ENCODE measurements at places on chromosomes 6 and 20. TPM values are rescaled to one million over a fixed set of nuclear protein-coding genes. Genes with fewer than 3 reads are reported as not detected.
A peak's percentile ranks its signal among the peaks of the same experiment; 100 is the strongest.

GRCh38 chr6:148530976-148531375, 188.3 kb downstream of the SASH1 start:
- no peak for DNase-seq

DNA sequence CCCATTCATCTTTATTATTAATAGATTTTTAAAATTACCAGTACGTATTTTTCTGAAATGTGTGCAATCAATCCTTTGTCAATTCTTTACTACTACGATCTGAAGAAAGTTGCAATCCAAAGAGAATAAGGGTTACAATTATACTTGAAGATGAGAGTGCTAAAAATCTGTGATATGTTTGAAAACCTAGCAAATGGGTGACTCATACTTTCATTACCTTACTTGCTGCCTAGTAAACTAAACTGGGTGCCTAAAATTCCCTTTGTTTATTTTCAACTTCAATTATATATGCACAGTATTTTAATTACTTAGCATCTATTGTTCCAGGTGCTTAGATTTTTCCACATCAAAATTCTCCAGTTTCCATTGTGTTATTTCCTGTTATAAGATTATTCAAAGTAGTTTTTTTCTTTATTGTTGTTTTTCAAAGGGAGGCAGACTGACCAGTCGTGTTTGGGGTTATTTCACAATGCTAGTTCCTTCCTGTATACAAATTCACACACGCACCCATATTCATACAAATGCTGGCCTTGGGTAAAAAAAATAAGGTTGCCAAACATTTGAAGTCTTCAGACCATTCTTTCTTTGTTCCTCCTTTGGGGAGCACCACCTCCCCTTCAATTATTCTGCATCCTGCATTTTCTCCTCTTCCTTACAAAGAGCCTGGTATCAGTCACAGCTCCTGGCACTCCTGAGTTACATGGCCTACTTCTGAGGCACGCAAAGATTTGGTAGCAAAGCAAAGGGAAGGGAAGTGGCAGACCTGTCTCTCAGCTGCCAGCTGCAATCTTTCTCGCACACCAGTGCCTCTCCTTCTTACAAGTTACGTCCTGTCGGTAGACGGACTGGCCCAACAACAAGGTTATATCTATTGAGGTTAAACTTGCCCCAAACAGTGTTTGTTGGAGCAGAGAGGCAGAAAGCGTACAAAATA, 16.2 kb upstream of the FAM135A start:
- DNase-seq, result no peak

- no peak for DNase-seq
Measured at GRCh38 chr20:55755411-55755810, 249.9 kb downstream of the CBLN4 start.

- DNase-seq, result no peak
Measured at GRCh38 chr6:6569811-6570164, 18.7 kb upstream of the LY86 start.

Gene LRRC73
- total RNA-seq, result 0.62 TPM

Gene CAGE1
- not detected for total RNA-seq

DNA sequence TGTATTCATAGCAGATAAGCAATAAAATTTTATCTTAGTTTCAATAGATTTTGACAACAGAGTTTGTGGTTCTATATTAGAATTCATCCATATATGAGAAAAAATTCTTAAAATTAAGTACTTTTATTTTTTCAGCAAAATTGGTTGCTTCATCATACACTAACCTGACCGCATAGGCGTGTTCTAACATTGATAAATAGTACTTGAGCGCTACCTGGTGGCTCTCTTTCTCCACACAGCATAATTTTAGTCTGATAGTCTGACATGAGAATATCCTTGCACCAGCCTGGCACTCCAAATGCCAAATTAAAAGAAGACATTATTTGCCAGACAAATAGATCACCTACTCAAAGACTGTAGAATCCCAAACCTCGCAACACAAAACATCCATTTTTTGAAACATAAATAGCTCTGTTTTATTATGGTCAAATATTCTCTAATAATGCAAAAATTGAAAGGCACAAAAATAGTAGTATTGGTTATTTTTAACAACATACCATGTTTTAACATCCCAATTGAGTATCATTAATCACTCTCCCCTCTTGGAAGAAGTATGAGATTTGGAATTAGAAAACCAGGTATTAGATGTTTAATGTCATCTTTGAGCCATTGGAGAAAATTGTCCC, 33.0 kb upstream of the FILIP1 start:
- peak; percentile 44 for DNase-seq

Gene HNF4A
- not detected for total RNA-seq

DNA sequence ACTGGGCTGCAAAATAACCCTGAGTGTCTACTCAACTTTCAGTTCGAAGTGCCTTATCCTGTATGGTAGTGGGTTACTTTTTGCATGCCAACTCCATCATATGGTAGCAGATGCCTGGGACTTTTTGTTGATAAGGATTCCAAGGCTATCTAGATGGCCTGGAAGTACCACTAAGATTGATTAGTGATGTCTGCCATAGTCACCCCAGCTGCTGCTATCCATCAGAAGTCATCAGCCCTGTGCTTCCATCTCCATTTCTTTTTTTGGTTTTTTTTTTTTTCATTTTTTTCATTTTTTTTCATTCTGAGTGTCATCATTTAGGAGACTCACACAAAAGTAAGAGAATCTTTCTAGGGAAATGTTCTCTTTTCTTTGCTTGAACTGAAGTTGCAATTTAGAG, 217.4 kb upstream of the PLCB4 start:
- no peak for DNase-seq

GRCh38 chr6:31582230-31582643, at the start of gene LTB:
Gene LTB, minus strand, starts transcription at chr6:31582424. Its CDS starts 7 bp downstream, at chr6:31582417.
- no peak for DNase-seq

- DNase-seq, result no peak
Measured at GRCh38 chr20:2706688-2707352, 14.2 kb downstream of the EBF4 start.

- DNase-seq, result no peak
Measured at GRCh38 chr6:1820714-1821113, 211.0 kb downstream of the FOXC1 start.

- DNase-seq, result no peak
Measured at GRCh38 chr6:31057426-31058003, 47.2 kb downstream of the MUC22 start.

Gene TNF
- total RNA-seq, result 1.9 TPM

Gene ATP6V1G2
- total RNA-seq, result 1.3 TPM

- no peak for DNase-seq
Measured at GRCh38 chr6:18444111-18444510, 57.0 kb downstream of the RNF144B start.

DNA sequence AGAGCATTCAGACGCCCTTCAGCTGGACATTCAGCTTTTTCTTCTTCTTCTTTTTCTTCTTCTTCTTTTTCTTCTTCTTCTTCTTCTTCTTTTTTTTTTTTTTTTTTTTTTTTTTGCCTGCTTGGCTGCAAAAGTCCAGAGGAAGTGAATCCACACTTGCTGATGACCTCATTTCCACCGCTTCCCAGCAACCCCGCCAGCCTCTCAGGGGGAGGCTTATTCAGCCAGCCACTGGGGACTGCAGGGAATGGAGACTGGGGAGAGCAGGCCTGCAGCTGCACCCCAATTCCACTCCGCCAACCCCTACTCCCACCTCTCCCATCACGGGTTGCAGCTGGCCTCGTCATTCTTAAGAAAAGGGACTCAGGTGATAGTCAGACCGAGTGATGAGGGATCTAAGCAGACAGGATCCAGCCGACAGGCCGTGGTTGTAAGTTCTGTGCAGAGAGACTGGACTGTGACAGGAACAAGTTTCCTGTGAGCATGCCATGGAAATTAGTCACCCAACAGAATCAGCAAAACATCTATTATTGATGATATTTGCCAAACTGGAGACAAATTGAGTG, 59.0 kb upstream of the QKI start:
- peak; percentile 90 for DNase-seq

- no peak for DNase-seq
Measured at GRCh38 chr6:42226645-42227143, 9.0 kb upstream of the MRPS10 start.

Gene MICAL1
- total RNA-seq, result 60.8 TPM

GRCh38 chr20:36144336-36144735, 10.2 kb upstream of the EPB41L1 start:
- no peak for DNase-seq

DNA sequence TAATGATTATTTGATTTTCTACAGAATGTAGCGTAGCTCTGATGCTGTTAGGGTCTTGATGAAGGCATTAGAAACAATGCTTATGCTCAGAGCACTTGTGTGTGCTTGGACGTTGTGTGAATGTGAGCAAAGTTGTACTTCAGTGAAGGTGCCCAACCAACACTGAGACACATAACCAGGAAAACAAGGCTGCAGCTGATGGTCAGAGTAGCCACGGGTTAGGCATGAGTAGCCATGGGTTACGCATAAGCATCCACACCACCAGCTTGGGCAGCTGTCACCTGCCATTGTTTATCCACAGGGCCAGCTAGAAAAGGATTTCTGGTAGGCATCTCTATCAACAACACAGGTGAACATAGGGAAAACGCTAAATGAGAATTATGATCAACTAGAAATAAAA, 326.6 kb downstream of the NRN1 start:
- no peak for DNase-seq

- no peak for DNase-seq
Measured at GRCh38 chr6:64874776-64875175, 832.2 kb downstream of the EYS start.

Gene CLPSL2
- total RNA-seq, result not detected

- DNase-seq, result no peak
Measured at GRCh38 chr6:141123497-141123896, 1009.2 kb upstream of the GJE1 start.

Gene PTGIS
- 351 TPM for total RNA-seq

Gene TNNC2
- not detected for total RNA-seq

DNA sequence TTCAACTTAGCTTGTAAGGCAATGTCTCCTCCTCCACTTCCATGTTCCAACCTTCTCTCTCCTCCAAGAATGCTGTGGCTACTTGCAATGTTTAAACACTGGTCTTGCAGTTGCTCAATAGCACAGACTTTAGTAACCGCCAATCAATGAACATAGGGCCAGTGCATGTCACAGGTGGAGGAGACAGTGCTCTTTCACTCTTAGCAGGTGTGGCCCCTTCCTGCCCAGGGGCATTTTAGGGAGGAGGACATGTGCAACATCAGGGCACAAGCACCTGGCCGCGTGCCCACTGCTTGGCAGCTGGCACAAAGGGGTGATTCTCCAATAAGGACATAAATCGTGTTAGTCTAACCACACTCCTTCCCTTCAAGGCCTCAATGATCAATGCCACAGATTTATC, 41.3 kb downstream of the ADGRF1 start:
- no peak for DNase-seq

DNA sequence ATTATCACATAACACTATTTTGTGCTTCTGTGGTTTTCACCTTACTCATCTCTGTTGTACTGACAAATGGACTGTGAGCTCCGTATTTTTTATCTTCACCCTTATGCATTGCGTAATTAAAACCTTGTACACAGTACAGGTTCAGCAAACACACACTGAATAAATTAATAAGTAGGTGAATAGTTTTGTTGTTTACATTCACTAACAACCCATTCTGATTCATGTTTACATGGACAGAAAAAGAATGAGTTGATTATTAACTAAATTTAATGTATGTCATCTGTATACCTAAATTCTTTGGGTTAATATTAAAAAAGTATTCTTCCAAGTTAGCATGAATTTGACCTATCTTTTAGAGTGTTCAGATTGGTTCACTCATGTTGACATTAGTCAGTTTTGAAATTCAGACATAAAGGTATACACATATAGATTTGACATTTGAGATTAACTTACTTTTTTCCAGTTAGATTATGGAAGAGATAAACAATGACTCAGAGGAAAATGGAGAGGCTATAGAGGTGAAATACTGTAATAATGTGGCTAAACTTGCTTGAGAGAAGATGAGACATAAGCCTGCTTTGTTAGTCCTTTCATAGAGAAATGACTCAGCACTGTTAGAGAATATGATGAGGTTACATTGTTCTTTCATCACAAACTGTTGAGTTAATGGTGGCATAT, 541.7 kb upstream of the FLRT3 start:
- no peak for DNase-seq

- no peak for DNase-seq
Measured at GRCh38 chr6:90425161-90425641, 128.6 kb upstream of the BACH2 start.

Gene DAAM2
- total RNA-seq, result 62.1 TPM

DNA sequence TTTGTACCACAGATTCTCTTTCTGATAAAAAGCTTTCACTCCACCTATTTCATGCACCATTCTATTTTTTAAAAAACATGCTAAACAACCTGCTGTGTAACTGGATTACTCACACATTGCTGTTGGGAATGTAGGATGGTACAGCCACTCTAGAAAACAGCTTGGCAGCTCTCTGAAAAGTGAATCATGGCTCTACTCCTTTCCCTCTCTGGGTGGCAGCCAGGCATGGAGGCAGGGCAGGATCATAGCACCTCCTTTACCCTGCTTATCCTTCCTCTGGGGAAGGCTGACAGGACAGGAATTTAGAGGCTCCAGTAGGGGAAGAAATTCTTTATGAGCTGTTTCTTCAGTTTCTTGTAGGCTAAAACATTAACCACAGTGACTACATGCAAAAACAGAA, 6.7 kb upstream of the VNN2 start:
- DNase-seq, result peak; percentile 63
